PC-3 (cell line): ENCODE measurements at places on chromosomes 5 and 9.
A peak's percentile ranks its signal among the peaks of the same experiment; 100 is the strongest.

GRCh38 chr5:78065663-78066062 lies 228.8 kb downstream of the AP3B1 start:
- peak; percentile 18 for DNase-seq

DNA sequence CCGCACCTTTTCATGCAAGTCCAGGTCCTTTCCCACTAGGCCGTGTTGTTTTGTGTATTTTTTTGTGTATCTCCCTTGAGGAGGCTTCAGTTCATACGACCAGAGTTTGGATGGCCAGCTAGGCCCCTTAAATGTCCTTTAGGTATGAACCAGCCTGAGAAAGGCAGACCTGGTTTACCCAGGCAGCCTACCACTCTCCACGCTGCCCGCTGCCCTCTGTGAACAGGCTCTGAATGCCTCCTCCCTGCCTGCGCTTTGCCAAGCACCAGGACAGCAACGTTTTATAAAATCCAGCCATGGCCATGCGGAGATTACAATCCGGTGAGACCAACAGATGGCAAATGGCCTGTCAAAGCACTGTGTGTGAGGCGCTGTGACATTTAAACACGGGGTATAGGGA lies 626 bp upstream of the CLTB start:
- DNase-seq, result no peak

DNA sequence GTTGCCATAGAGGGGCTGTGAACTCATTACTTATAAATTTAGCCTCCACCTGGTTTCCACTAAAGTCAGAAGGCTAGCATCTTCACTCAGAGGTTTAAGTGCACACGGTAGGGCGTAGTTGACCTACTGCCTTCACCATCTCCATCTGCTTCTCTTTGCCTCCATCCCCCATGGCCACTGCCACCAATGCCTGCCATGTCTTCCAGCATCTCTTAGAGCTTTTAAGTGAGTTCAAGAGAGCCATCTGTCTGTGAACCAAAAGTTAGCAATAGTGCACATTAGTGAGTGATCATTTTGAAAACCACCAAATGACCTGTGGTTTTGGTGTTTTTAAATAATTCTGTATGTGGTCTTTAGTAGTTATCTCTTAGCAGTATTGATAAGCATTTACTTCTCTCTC lies 102.0 kb downstream of the DMRTA1 start:
- no peak for DNase-seq

GRCh38 chr5:59099270-59099994 lies 516.6 kb downstream of the RAB3C start:
- peak; percentile 79 for DNase-seq

GRCh38 chr9:38434853-38435252 lies 10.6 kb upstream of the IGFBPL1 start:
- no peak for DNase-seq

DNA sequence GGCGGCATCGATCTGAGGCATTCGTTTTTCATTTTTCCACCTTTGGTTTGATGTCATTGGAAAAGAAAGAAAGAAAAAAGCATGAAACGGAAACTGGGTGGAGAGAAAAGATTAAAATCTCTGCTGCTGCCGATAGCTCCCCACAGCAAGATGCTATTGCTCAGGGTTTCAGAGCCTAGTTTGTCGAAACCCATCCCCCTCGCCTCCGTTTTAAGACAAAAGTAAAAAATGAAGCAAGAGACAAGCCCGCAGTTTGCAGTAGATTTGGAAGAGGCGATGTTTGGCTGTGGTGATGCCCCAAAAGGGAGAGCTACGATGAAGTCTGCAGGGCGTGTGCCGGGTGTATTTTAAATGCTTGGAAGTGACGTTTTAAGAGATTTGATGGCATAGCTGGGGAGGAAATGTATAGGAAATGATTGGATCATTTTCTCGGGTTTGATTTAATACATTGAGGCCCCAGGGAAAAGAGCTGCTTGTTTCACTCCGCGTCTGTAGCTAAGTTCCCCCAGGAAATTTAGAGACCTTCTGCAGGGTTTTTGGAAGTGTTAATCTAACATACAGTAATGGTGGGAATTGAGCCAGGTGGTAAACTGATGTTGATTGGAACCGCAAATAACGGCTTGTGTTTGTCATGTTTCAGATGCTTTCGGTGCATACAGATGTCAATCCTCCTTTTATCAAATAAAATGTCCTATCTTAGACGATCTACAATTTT lies 909 bp downstream of the NDFIP1 start:
- peak; percentile 2 for DNase-seq

DNA sequence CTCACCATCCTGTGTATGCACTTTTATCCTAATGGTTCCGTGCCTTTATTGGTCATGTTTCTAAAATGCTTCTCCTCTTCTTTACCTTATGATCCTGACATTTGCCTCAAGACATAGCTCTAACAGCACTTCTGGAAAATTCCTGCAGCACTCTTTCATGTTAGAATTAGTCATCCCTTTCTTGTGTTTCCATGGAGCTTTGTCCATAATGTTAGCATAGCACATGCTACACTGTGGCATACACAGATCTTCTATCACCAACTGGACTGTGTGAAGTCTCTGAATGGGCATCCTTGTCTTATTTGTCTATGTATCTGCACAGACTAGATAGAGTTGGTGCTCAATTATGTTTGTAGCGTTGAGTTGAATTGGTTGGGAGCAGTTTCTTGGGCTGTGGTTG lies 2.0 kb downstream of the SCGB3A2 start:
- DNase-seq, result no peak

GRCh38 chr5:36585701-36586100 lies 20.7 kb upstream of the SLC1A3 start:
- no peak for DNase-seq

- no peak for DNase-seq
Measured at GRCh38 chr5:6822068-6822467, 108.8 kb downstream of the TENT4A start.

- no peak for DNase-seq
Measured at GRCh38 chr9:95796029-95796428, 79.5 kb upstream of the ERCC6L2 start.

DNA sequence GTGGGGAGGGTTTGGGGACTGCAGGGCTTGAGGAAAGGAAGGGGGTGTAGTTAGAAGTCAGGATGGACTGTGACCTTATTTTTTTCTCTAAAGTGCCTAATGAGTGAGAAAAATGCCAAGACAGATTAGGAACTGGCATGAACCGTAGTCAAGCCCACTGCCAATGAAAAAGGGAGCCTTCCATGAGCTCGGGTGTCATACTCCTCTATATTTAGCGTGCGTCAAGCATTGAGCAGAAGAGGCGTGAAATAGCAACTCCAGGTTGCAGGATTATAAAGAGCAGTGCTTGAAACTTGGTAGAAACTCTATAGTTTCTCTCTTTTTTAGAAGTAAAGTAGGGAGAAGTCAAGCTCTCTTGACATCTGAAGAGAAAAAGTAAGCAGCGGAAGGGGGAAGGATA lies 1.8 kb downstream of the SGCD start:
- DNase-seq, result no peak

- peak; percentile 96 for DNase-seq
Measured at GRCh38 chr5:37722236-37723161, 117.3 kb downstream of the GDNF start.

DNA sequence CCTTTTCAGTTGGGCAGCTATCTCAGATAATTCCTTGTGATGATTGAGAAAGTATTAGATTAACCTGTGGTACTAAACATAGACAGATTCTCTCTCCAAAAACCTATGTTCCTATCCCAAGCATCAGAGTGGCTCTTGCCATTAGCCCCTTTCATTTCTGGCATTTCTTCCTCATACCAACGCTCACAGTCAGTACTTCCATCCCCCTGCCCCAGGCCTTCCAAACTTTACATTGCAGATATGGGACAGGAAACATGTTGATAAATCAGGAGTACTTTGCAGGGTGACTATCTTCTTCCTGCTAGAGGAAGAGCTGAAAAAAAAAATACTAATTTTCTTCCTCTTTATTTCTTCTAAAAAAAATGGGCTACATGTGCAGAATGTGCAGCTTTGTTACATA lies 442.6 kb upstream of the RGMB start:
- no peak for DNase-seq

DNA sequence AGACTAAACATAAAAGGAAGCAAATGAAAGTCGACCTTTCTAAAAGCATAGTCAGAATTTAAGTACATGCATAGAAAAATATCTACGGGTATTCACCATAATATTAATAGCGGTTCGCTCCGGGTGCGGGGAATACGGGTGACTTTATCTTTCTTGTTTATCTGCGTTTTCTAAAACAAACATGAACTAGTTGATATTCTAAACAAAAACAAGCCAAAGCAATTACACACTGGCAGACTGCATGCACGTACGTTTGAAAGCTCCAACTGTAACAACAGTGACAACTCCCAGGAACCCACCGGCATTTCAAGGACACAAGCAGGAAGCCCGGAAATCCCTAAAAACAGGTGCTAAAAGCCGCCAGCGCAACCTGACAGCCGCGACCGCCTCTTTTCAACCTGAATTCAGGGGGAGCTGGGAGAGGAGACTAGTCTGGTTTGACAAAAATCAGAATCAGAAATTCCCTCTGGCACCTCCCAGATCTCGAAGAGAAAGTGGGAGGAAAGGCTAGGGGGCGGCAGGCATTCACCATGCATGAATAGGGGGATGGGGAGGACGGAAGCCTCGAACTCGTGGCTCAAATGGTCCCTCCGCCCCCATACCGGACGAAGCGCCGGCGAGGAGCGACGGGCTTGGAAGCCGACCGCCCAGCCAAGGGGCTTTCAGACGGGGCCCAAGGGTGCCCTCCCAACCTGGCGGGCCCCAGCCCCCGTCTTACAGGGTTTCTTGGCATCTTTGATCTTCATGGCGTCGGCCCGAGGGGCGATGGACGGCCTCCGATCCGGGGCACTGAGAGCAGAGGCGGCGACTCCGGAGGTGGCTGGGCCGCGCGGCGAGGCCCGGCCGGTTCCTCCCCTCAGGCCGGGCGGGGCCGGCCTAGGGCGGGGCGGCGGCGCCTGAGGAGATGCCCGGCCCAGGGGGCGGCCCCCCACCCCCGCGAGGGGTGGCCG lies at the start of gene PANK3:
Gene PANK3, minus strand, starts transcription at position 831 of the 950 bp plus-strand sequence. Its CDS starts 85 bp downstream, at position 746.
- DNase-seq, result no peak

DNA sequence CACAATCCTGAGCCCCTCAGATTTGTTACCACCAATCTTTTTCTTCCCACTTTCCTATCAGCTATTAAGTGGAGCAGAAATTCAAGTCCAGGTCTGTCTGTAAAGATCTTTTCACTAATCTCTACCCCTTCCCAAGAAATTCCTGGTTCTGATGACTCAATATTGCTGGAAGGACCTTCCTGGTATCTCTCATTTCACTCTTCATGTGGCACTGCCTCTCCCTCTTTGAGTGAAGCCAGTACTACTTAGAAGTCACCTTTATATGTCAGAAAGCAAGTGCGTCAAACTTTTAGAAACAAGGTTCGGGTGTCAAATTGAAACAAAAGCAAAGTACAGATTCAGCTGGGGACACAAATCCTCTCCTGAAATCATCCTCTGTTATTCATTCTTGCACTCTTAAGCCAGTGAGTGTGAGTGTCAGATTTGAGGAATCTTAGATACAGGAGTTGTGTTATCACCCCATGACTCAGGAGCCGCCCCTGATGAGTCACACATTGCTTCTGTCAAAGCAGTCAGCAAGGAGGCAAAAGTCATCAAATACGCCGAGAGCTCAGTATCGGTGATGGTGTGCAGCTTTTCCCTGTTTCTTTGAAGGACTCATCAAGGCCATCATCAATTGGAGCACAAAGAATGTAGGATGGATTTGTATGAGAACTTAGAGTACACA lies 313.0 kb downstream of the CETN3 start:
- DNase-seq, result peak; percentile 91

- DNase-seq, result peak; percentile 11
Measured at GRCh38 chr5:125180231-125180829, 433.9 kb upstream of the ZNF608 start.

- no peak for DNase-seq
Measured at GRCh38 chr5:181076920-181077319, 36.9 kb downstream of the BTNL9 start.

- DNase-seq, result no peak
Measured at GRCh38 chr5:160175438-160176218, 53.7 kb upstream of the FABP6 start.

- DNase-seq, result no peak
Measured at GRCh38 chr5:117414926-117415325, 840.3 kb upstream of the SEMA6A start.

GRCh38 chr5:2892466-2893000 lies 141.1 kb upstream of the IRX2 start:
- no peak for DNase-seq

DNA sequence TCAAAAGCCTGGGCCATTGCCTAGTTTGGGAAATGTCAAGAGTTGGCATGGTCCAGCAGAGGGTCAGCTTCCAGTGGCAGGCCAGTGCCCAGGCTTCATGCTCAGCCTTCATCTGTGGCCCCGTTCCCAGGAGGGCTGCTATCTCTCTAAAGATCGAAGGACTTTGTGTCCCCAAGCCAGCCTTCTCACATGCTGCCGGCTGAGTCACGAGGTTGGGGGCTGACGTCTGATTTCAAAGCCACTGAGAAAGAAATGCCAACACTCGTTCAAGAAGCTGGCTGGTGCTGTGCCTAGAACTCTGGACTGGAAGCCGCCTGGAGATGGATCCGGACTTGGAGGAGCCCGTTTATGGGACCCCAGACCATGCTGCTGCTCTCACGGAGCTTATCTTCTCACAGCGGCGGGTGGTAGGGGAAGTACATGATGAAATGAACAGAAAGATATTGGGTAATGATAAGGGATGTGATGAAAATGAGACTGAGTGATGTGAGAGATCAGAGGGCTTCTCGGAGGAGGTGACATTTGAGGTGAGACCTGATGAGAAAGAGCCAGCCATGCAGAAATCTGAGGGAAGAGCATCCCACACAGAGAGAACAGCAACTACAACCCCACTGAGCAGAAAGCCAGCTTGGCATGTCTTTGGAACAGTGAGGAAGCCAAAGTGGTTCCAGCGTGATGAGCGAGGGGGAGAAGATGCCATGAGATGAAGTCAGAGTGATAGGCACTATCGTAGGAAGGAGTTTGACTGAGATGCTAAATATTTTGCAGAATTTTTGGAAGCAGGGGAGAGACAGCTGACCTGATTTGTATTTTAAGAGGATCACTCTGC lies 54.9 kb upstream of the BOD1 start:
- DNase-seq, result no peak

DNA sequence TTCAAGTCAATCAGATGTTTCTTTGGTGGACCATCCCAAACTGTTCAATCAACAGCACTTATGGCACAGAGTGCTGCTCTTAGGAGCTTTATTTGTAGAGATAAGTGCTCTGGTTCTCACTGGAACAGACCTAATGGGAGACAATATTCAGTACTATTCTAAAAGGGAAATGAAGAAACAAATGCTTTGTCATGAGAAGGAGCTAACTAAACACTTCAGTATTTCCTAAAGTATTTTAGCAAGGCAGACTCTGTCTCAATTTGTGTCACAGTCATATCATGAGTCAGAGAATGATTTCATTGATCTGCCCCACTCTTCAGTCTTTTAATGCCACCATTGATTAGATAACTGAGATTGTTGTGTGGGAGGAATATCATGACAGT lies 175.3 kb downstream of the SLF1 start:
- DNase-seq, result peak; percentile 8

GRCh38 chr9:135468854-135469521 lies 10.6 kb upstream of the PPP1R26 start:
- DNase-seq, result peak; percentile 77

GRCh38 chr5:44935262-44935661 lies 126.5 kb downstream of the MRPS30 start:
- peak; percentile 42 for DNase-seq
